PC-9 (cell line): ENCODE measurements at places on chromosomes 6 and 20. TPM values are rescaled to one million over a fixed set of nuclear protein-coding genes. Genes with fewer than 3 reads are reported as not detected.

DNA sequence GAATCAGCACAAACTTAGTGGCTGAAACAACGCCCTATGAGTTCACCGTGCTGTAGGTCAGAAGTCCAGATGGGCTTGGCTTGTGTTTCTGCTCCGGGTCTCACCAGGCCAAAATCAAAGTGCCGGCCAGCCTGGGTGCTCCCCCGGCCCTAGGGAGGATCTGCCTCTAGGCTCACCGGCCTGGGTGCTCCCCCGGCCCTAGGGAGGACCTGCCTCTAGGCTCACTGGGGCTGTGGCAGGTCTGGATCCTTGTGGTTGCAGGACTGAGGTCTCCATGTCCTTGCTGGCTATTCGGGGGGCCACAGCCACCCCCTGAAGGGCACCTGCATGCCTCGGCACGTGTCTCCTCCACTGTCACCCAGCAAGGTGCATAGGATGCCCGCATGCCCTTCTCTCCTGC lies 216.3 kb downstream of the TAF4 start:
- no peak overlapping the region for H3K27ac ChIP-seq
- H3K4me1 ChIP-seq: no peaks in the 10 kb centered on the region
- H3K36me3 ChIP-seq: no peaks in the 10 kb centered on the region
- DNase-seq: no peak

- no peaks in the 10 kb centered on the region for H3K27me3 ChIP-seq
- DNase-seq: no peak
- no peaks in the 10 kb centered on the region for H3K36me3 ChIP-seq
- peaks cover 8% of the 10 kb centered on the region; the same call in 1 of the 2 replicates for H3K4me1 ChIP-seq
- no peak overlapping the region for H3K27ac ChIP-seq
These were observed 4.9 kb upstream of the ANKRD60 start for GRCh38 chr20:58233393-58233792.

TCF21 gene
- not detected in 2 replicates for total RNA-seq

DNA sequence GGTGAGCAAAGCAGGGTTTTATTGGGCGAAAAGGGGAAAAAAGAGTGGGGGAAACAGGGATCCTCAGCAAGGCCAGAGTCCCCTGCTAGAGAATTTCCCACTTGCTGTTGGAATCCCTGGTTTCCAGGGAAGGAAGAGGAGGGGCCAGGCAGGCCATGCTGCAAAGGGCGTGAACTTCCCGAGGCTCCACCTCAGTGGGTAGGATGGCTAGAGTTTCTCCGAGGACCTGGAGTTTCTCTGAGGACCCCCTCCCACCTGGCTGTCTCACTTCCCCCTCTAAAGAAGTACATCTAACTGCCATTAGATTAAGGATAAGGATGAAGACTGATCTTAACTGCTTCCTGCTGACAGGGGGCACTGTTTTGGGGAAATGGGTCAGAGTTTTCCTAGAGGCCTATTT lies 1239.3 kb upstream of the GJE1 start:
- no peak overlapping the region for H3K27ac ChIP-seq
- no peaks in the 10 kb centered on the region for H3K27me3 ChIP-seq
- DNase-seq: no peak
- peaks cover 34% of the 10 kb centered on the region for H3K36me3 ChIP-seq
- peaks cover 9% of the 10 kb centered on the region; the same call in 1 of the 2 replicates for H3K4me1 ChIP-seq
- H3K4me3 ChIP-seq: no peak overlapping the region

GRCh38 chr6:6694368-6694780 lies 105.9 kb downstream of the LY86 start:
- no peaks in the 10 kb centered on the region for H3K36me3 ChIP-seq
- no peaks in the 10 kb centered on the region for H3K27me3 ChIP-seq
- no peak overlapping the region for H3K4me3 ChIP-seq
- H3K4me1 ChIP-seq: peaks cover 35% of the 10 kb centered on the region

DNA sequence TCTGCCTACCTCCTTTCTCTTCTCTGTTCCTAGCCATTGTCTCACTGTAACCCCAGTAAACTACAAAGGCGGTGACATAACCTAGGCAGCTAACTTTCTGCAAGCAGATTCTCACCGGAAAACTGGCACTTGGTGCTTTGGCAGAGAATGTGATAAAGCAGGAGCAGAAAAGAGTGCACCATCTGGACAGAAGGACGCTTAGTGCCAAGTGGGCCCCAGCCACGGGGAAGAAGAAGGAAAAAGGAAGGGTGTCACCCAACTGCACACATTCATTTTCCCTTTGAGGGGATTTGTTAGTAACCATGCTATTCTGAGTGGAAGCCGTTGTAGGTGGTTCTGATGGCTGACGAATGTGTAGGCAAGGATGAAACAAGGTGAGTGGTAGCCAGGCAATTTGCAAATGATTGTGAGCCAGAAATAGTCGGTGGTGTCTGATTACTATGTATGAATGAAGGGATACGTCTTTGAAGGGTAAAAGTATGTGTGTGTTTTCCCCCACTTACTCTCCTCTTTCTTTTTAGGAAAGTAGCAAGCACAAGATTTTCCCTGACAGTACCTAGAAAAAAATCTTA lies 148.3 kb upstream of the STXBP5 start:
- peaks cover 14% of the 10 kb centered on the region for H3K4me1 ChIP-seq
- H3K4me3 ChIP-seq: no peak overlapping the region
- no peaks in the 10 kb centered on the region for H3K36me3 ChIP-seq
- H3K27ac ChIP-seq: no peak overlapping the region
- no peak for DNase-seq

ZSCAN12 gene
- 10.9 and 11.2 TPM in 2 replicates for total RNA-seq
